H9 (cell line): ENCODE measurements at places on chromosomes 5 and 9. TPM values are rescaled to one million over a fixed set of nuclear protein-coding genes. Genes with fewer than 3 reads are reported as not detected.

The SREK1 gene
- total RNA-seq, result 52.2 and 59.6 TPM in 2 replicates

The GRIN1 gene
- total RNA-seq, result 2.0 and 2.9 TPM in 2 replicates

The DNM1 gene
- total RNA-seq, result 54.3 and 58.0 TPM in 2 replicates

The CD180 gene
- not detected in 2 replicates for total RNA-seq

The SAP30L gene
- 24.8 and 25.0 TPM in 2 replicates for total RNA-seq

The ZNF454 gene
- total RNA-seq, result not detected in 2 replicates

The SPAAR gene
- total RNA-seq, result 0.26 TPM in 1 of 2 replicates, not detected in the other

The FBXL7 gene
- total RNA-seq, result 13.7 and 14.6 TPM in 2 replicates

The RANBP3L gene
- total RNA-seq, result not detected in 2 replicates

The FSTL4 gene
- total RNA-seq, result 5.7 and 6.0 TPM in 2 replicates

The OGN gene
- total RNA-seq, result not detected in 2 replicates

The DPP7 gene
- total RNA-seq, result 27.3 and 29.4 TPM in 2 replicates

The LCN10 gene
- total RNA-seq, result 0.75 and 1.5 TPM in 2 replicates

The FUT7 gene
- total RNA-seq, result not detected in 2 replicates

The NMUR2 gene
- total RNA-seq, result 0.11 TPM in 1 of 2 replicates, not detected in the other

The LCN12 gene
- 2.1 and 4.5 TPM in 2 replicates for total RNA-seq
